ENCODE measurements at places on chromosomes 11 and 22.

GRCh38 chr11:68960294-68961071 lies 20.3 kb downstream of the MRGPRD start:
- DNase-seq: no peak

DNA sequence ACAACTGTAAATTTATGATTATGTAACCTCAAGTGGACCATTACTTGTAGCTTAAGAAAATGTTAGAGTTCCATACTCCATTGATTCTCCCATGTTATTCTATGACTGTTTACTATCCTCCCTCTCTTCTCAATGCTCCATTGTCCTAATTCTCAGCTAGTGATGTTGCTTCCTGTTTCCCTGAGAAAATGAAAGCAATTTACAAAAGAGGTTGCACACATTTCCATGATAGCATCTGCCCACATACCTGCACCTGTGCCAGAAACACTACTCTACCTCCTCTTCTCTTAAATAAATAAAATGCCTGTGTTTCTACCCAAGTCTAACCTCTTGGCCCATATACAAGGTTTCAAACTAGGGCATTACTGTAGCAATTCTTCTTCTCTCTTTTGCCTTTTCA lies 1620.9 kb downstream of the FAM181B start:
- DNase-seq: no peak

DNA sequence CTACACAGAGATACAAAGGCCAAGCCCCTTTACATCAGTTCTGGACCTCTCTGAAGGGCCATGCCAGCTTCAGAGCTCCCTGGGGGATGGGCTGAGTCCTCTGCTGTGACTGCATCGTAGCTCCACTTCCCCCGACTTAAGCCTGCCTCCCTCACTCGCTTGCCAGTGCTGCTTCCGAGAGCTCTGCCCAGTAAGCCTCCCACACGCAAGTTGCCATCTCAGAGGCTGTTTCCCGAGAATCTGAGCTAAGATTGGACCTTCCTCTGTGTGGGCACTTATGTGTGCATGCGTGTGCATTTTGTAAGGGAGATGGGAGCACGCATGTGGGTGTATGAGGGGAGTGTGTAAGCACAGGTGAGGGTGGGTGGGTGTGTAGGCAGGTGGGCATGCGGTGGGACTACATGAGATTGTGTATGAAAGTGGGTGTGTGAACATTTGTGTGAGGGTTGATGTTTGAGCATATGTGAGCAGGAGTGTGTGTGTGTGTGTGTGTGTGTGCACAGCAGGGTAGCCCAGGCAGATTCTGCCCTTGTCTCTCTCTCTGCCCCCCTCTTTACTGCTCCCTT lies 163.0 kb upstream of the SYT13 start:
- DNase-seq: no peak

DNA sequence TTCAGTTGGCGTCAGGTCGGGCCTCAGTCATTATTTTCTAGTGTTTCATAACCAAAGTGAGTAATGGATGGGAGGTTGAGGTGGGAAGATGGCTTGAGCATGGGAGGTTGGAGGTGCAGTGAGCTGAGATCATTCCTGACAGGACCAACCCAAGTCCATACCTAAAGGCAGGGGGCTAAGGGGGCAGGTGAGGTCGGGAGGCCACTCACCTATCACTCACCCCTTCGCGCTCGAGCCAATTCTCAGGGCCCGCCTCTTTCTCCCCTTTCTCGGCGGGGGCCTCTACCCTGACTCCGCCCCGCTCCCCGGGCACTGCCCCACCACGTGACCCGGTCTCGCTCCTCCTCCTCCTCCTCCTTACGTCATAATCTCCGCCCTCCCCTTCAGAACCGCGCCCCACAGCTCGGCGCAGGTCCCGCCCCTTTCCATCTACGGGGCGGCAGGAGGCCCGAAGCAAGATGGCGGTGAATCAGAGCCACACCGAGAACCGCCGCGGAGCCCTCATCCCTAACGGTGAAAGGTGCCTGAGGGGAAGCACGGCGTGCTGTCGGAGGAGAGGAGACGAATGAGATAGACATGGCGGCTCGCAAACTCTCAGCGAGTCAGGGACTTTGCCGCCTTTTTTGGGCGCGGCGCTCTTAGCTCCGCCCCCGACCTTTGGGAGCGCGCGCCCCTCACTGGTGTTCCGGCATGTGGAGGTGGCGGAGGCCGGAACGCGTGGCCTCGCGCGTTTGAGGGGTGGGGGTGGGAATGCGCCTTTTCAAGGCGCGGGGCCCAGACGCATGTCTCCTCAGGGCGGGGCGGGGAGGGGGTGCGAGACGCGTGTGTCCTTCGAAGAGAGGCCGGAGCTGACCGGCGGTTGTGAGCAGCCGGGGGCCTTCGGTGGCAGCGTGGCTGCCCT lies at the start of gene WBP2NL:
Gene WBP2NL (plus strand): TSS at position 428 of the 901 bp plus-strand sequence. CDS start 31 bp downstream, at position 459.
- peak; percentile 88 for DNase-seq

DNA sequence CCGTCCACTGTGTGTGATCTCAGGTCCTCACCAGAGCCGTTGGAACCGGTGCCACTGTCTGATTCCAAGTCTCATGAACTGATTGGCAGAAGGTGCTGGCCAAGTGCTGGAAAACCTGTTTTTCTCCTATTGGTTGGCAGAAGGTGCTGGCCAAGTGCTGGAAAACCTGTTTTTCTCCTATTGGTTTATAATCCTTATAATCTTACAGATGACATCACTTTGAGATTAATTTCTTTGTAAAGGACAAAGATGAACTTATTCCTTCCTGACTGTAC lies 1106.3 kb downstream of the BRD1 start:
- DNase-seq: no peak
